ENCODE measurements at places on chromosomes 1 and 21.
A peak's percentile ranks its signal among the peaks of the same experiment; 100 is the strongest.

- peak; percentile 31 for DNase-seq
These were observed 5.9 kb upstream of the PRKAA2 start for GRCh38 chr1:56639211-56639610.

DNA sequence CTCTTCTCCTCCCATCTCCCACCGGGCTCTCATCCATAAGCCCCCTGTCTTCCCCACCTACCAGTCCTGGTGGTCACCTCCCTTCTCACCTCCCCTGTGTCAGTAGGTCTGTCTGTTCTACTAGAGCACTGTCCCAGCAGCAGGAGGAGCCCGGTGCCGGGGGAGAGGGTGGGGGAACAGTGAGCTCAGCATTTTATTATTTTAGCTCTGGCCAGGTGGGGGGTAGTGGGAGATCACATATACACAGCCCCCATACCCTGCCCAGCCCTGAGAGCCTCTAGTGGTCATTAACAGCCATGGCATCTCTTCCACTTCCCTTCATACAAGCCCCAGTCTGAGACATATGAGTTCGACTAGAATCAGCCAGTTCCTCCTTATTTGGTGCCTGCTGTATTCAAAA is at the start of gene TMOD4:
Gene TMOD4 (minus strand): TSS at position 119 of the 400 bp plus-strand sequence. CDS start 1,106 bp downstream, outside the sequence.
- no peak for DNase-seq

GRCh38 chr1:67627906-67628305 is 57.1 kb upstream of the GADD45A start:
- DNase-seq = no peak

GRCh38 chr1:44808063-44808937 is at the start of gene BTBD19:
TSS of gene BTBD19 (plus strand) at chr1:44808523. CDS start at chr1:44808821, 298 bp downstream.
- DNase-seq = no peak
